ENCODE measurements at places on chromosomes 13 and 19. TPM values are rescaled to one million over a fixed set of nuclear protein-coding genes. Genes with fewer than 3 reads are reported as not detected.
A peak's percentile ranks its signal among the peaks of the same experiment; 100 is the strongest.

DNA sequence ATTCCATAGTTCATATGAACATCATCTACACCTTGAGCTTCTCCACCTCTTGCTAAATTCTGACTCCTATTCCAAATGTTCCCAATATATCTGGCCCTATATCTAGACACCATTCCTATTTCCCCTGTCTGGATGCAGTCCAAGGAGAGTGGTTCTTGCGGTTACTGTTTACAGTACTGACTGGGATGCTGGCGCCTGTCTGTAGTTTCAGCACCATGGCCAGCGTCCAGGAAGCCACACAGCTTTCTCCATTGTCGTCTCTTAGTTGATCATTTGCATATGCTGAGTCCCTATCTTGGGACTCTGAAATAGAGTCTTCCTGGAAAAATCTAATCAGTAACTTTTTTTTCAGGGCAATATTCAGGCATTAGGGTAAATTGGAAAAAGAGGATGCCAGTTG is 14.9 kb downstream of the LAIR2 start:
- H3K4me3 ChIP-seq = no peak overlapping the region
- H3K27me3 ChIP-seq = peaks cover 12% of the 10 kb centered on the region
- H3K36me3 ChIP-seq = no peaks in the 10 kb centered on the region
- peak; percentile 79 for DNase-seq

DNA sequence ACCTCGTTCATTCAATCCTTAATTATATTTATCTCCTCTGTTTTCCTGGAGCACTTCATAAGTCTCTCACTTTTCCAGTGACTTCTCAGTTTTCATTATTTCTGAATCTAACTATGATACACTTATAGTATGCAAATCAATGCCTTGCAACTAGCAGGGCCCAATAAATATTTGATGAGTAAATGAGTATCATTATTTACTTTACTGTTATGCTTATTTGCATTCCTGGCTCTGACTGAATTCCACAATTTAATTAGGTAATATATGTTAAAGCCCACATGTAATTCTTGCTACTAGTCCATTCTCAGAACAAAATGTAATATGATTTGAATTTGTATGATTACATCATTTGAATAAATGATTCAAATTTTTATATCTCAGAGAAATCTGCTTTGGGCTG is 1595.1 kb upstream of the MIR17HG start:
- H3K4me3 ChIP-seq = no peak overlapping the region
- H3K36me3 ChIP-seq = no peaks in the 10 kb centered on the region
- no peak for DNase-seq

- no peaks in the 10 kb centered on the region for H3K27me3 ChIP-seq
- DNase-seq = peak; percentile 45
- H3K27ac ChIP-seq = no peak overlapping the region
- no peaks in the 10 kb centered on the region for H3K4me1 ChIP-seq
Observed at GRCh38 chr13:25232937-25233515, 54.3 kb downstream of the MTMR6 start.

Gene PTOV1
- total RNA-seq = 116 TPM

- no peaks in the 10 kb centered on the region for H3K27me3 ChIP-seq
- no peak overlapping the region for H3K27ac ChIP-seq
- no peak overlapping the region for H3K4me3 ChIP-seq
- no peaks in the 10 kb centered on the region for H3K36me3 ChIP-seq
Observed at GRCh38 chr19:30806311-30806710, 434.1 kb downstream of the ZNF536 start.

- no peak overlapping the region for H3K4me3 ChIP-seq
- peaks cover 8% of the 10 kb centered on the region for H3K36me3 ChIP-seq
- H3K27me3 ChIP-seq = no peaks in the 10 kb centered on the region
- no peak for DNase-seq
Observed at GRCh38 chr13:20824762-20825476, 51.2 kb upstream of the EEF1AKMT1 start.

DNA sequence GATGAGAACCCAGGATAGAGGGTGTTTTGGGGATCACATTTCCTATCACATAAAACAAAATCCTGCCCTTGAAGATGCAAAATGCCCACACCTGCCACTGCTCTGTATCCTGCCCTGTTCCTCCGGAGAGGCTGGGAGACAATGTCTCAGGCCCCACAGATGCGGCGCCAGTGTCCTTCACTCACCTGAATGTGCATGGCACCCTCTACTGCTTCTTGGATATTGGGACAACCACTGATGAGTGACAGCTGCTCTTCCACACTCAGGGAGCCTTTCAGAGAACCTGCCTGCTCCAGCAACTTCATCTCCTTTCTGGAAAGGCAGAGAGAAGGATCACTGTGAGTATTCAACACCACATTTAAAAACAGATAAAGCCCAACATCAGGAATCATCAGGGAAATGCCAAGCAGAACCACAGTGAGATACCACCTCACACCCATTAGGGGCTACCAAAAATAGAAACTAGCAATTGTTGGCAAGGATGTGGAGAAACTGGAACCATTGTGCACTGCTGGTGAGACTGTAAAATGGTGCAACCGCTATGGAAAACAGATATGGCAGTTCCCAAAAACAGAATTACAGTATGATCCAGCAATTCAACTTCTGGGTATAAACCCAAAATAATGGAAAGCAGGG is 36.4 kb downstream of the CRYL1 start:
- no peaks in the 10 kb centered on the region for H3K4me1 ChIP-seq
- H3K4me3 ChIP-seq = no peak overlapping the region
- no peaks in the 10 kb centered on the region for H3K36me3 ChIP-seq

DNA sequence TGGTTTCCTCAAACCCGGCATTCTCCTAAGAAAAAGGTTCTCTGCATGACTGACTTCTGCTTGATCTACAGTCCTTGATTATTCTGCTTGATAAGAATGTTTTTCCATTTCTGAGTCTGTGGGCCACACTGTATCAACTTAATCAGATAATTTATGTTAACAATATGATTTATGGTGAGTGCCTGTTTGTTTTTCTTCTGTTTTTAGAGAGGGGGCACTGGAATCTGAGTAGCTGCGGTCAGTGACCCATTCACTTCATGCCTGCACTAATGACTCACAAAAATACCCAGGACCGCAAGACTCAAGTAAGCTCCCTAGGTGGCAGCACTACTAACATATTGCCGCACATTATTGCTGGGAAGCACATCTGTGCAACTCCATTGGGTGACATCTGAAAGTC is 542.3 kb upstream of the ATXN8OS start:
- no peaks in the 10 kb centered on the region for H3K36me3 ChIP-seq
- no peak overlapping the region for H3K4me3 ChIP-seq
- no peaks in the 10 kb centered on the region for H3K27me3 ChIP-seq
- H3K4me1 ChIP-seq = no peaks in the 10 kb centered on the region

DNA sequence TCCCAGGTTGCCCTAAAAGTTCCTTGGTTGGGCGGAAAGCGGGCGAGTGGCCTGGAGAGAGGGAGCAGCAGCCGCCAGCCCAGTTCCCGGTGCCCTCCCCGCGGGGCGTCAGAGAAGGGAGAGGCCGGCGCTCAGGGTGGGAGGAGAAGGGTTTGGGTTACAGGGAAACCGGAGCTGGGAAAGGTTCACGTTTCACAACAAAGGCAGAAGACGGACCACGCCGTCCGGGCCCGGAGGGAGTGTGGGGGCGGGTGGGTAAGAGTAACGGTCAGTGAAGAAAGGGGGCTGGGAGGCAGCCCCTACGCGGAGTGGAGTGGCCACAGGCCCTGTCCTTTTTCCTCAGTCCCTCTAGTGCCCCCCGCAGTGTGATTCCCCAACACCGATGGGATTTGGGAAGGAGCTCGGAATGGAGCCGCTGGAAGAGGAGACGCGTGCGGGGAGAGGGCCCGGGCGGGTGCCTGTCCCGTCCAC is 1.6 kb downstream of the SIX5 start:
- no peak overlapping the region for H3K4me3 ChIP-seq
- H3K27me3 ChIP-seq = peaks cover 11% of the 10 kb centered on the region
- DNase-seq = no peak
- H3K27ac ChIP-seq = no peak overlapping the region

Gene PEAK3
- total RNA-seq = 9.5 TPM

- DNase-seq = no peak
- no peak overlapping the region for H3K4me3 ChIP-seq
- no peaks in the 10 kb centered on the region for H3K4me1 ChIP-seq
- no peaks in the 10 kb centered on the region for H3K36me3 ChIP-seq
- H3K27me3 ChIP-seq = no peaks in the 10 kb centered on the region
Observed at GRCh38 chr13:34620074-34620850, 321.8 kb upstream of the NBEA start.

DNA sequence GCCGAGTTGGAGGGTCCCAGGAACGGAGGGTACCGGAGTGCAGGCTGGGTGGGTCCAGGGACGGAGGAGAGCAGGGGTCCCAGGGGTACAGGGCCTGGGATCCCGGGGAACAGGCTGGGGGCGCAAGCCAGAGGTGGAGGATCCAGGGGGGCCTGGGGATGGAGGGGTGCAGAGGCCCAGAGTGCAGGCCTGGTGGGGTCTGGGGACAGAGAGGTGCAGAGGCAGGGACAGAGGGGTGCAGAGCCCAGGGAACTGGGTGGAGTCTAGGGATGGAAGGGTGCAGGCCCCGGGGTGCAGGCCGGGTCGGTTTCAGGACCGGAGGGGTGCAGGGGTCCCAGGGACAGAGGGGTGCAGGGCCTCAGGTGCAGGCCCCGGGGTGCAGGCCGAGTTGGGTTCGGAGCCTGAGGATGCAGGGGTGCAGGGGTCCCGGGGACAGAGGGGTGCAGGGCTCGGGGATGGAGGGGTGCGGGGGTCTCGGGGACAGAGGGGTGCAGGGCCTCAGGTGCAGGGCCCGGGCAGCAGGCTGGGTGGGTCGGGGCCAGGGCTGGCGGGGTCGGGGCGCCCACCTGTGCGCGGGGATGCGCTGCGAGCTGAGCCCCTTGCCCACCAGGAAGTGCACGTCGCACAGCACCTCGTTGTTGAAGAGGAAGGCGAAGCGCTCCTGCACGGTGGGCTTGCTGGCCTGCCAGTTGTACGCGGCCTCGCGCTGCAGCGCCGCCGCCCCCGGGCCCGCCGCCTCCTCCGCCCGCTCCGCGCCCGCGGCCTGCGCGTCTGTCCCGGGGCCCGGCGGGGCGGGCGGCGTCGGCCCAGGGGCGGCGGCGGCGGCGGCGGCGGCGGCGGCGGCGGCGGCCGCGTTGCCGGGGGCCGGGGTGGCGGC is 545 bp downstream of the BTBD2 start:
- H3K4me1 ChIP-seq = peaks cover 23% of the 10 kb centered on the region
- H3K27me3 ChIP-seq = no peaks in the 10 kb centered on the region
- DNase-seq = peak; percentile 67
- H3K27ac ChIP-seq = no peak overlapping the region
- H3K4me3 ChIP-seq = peak overlapping the region; percentile 22

DNA sequence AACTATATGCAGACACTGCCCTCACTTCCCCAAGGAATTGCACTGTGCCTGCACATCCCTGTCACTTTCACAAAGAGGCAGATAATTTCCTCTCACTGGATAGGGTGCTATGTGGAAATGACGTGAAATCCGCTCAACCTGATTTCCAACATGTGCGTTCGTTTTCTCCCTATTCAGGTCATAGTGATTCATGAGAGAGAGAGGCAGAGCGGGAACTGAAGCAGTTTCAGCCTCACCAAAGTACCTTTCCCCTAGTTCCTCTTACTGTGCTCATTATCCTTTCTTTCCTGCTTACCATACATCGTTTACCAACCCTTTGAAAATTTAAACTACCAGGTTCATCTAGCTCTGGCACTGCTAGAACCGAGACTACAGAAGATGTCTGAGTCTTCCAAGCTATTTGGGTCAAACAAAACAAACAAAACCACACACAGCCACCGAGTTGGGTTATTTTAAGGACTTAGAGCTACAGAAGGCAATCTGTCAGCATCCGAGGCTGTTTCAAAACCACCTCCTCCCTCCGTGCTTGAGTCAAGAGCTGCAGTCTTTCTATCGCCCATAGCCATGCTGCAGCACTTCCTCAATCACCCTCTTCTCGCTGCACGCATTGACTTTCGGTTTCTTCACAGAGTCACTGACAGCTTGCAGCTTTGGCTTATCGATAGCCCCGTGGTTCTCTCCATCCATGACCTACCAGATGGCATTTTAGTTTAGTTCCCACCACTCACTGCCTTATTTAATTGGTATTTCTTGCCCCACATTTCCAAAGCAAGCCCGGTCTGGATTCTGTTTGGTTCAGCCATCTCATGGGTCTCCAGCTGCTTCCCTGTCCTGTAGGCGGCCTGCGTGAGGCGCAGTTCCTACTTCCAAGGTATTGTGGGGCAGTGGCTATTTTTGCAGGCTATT is 1395.8 kb downstream of the EFNB2 start:
- peak overlapping the region; percentile 51 for H3K4me3 ChIP-seq
- no peaks in the 10 kb centered on the region for H3K36me3 ChIP-seq
- H3K27me3 ChIP-seq = no peaks in the 10 kb centered on the region
- DNase-seq = peak; percentile 49
- peaks cover 5% of the 10 kb centered on the region for H3K4me1 ChIP-seq

Gene PNMA8B
- total RNA-seq = 0.09 TPM

DNA sequence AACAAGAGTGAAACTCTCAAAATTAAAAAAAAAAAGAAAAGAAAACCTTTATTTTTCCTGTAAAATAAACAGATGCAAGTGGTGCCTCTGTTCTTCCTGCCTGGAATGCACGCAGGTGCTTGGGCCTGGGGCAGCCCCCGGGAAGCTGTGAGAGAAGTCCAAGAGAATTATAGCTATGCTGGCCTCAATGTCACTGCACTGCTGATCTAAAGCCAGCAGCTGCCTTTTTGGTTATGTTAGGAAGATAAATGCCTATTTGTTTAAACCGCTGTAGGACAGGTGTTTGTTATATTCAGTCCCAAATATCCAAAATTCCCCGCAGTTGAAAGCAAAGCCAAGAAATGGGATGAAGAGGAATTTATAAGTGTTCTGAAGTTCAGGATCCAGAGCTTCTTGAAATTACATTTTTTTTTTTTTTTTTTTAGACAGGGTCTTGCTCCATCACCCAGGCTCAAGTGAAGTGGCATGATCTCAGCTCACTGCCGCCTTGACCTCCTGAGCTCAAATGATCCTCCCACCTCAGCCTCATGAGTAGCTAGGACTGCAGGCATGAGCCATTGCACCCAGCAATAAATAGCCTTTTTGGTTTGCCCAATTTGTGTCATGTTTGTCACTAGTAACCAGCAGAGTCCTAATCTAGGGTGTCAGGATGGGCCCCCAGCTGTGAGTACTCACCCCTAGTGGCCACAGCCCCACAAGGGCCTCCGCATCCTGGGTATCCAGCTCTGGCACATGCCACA is 2.2 kb downstream of the RINL start:
- H3K27me3 ChIP-seq = no peaks in the 10 kb centered on the region
- H3K36me3 ChIP-seq = peaks cover 28% of the 10 kb centered on the region
- DNase-seq = peak; percentile 6
- no peak overlapping the region for H3K4me3 ChIP-seq
- H3K4me1 ChIP-seq = peaks cover 29% of the 10 kb centered on the region

- no peaks in the 10 kb centered on the region for H3K36me3 ChIP-seq
- peaks cover 21% of the 10 kb centered on the region for H3K27me3 ChIP-seq
- DNase-seq = no peak
- H3K4me1 ChIP-seq = peaks cover 11% of the 10 kb centered on the region
Observed at GRCh38 chr13:27913160-27913559, 6.6 kb upstream of the PDX1 start.

GRCh38 chr13:101919541-101920181 is 467.2 kb downstream of the ITGBL1 start:
- no peak for DNase-seq
- peaks cover 27% of the 10 kb centered on the region for H3K27me3 ChIP-seq
- no peaks in the 10 kb centered on the region for H3K36me3 ChIP-seq
- H3K4me3 ChIP-seq = no peak overlapping the region
- no peaks in the 10 kb centered on the region for H3K4me1 ChIP-seq

Measured in natural killer cell (primary cell).